ENCODE measurements at places on chromosomes 12 and 14.

DNA sequence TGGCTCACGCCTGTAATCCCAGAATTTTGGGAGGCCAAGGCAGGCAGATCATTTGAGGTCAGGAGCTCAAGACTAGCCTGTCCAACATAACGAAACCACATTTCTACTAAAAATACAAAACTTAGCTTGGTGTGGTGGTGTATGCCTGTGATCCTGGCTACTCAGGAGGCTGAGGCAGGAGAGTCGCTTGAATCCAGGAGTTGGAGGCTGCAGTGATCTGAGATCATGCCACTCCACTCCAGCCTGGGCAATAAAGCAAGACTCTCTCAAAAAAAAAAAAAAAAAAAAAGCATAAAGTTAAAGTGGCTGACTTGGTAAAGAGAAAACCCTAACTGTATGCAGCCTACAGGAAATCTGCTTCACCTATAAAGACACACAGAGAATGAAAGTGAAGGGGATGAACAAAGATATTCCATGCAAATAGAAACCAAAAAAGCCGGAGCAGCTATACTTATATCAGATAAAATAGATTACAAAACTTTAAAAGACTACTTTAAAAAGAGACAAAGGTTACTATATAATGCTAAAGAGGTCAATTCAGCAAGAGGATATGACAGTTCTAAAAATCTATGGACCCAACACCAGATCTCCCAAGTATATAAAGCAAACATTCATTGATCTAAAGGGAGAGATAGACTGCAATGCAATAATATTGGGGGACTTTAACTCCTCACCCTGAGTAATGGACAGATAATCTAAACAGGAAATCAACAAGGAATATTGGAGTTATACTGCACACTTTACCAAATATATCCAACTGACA is 4.1 kb downstream of the CLEC2B start:
- no peak for DNase-seq

DNA sequence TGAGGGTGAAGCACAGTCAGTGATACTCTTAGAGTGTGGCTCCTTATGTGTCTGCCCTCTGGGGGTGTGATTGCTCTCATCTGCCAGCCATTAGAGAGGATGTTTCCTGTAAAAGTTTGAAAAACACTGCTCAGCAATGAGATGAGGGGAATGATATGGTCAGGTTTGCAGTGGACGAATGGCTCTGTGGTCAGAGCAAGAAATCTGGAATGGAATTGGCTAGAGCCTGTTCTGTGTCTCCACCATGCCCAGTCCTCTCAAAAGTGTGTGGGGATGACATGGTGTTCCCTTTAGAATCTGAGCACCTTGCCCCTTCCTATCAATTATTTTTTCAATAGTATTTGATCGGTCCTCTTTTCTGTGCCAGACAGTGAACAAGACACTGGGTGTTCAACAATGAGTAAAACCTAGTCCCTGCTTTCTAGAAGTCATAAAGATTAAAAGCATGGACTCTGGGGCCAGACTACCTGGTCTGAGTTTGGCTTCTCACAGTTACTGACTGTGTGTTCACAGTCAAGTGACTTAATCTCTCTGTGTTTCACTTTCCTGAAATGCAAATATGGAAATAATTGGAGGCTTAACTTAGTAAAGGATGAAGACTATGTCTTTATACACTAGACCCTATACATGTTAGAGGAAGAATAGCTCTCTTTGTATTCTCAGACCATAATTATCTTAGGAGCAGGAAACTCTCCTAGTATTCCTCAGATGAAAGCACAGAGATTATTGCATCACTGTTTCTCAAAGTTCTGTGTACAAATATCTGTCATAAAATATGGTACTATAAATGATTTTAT is 1.6 kb downstream of the ACSS3 start:
- DNase-seq, result no peak

GRCh38 chr14:101877766-101878165 is 86.6 kb upstream of the DYNC1H1 start:
- DNase-seq, result no peak

- DNase-seq, result no peak
These were observed 109.7 kb upstream of the MDGA2 start for GRCh38 chr14:47785058-47785457.
